Ovary (tissue), 10 donors: ENCODE measurements at places on chromosomes 7 and 10.

- DNase-seq: no peak
These were observed 173.8 kb downstream of the PARD3 start for GRCh38 chr10:34641147-34641912.

DNA sequence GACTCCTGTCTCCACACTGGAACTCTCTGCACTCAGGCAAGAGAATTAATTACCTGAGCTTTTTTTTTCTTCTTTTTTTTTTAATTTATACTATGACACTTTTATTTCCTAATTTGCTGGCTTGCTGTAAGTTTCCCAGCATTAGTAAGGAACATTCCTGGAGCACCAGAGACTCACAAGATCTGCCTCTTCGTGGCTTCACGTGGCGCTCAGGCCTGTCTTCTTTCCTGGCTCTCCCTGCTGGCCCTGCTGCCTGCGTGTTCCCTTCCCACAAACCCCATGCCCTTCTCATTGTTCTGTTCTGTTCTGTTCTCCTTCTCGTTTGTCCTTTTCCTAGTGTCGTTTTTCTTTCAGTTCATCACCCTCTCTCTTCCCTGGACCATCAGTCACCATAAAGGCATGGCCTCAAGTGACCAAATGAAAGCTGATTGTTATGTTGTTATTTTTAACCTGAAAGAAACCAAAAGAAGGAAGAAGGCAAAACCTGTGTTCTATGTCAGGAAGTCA is 591.6 kb upstream of the PFKP start:
- DNase-seq: no peak

GRCh38 chr7:41188163-41189130 is 514.4 kb downstream of the INHBA start:
- DNase-seq: no peak

DNA sequence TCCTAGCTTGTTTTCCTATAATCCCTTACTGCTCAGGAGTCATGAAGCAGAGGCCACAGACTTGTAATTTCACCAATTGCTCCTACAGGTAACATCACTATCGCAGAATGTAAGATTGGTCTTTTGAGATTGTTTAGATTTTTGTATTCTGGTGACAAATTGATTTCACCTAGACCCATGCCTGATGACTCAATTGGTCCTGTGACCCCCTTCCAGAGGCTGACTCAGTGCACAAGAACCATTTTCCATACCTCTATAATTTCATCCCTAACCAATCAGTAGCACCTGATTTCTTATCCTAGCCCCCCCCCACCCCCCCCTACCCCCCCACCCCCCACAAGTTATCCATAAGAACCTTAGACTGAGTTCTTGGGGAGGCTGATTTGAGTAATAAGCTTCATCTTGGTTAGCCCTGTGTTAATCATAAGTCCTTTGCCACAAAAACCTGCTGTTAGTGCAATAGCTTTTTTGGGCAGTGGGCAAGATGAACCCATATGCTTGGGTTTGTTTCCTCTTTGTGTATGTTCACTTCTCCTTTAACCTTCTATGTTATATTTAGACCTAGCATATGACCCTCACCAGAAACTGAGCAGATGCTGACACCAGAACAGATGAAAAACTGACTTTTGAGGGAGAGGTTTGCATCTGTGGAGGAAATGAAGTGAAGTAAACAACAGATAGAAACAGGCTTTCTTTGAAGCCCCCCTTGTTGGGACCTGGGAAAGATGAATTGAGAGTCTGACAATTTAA is 187.1 kb downstream of the KIF20B start:
- no peak for DNase-seq

- DNase-seq: no peak
These were observed 12.1 kb upstream of the SNX13 start for GRCh38 chr7:17952387-17952786.
